ENCODE measurements at places on chromosomes 4 and X.
A peak's percentile ranks its signal among the peaks of the same experiment; 100 is the strongest.

DNA sequence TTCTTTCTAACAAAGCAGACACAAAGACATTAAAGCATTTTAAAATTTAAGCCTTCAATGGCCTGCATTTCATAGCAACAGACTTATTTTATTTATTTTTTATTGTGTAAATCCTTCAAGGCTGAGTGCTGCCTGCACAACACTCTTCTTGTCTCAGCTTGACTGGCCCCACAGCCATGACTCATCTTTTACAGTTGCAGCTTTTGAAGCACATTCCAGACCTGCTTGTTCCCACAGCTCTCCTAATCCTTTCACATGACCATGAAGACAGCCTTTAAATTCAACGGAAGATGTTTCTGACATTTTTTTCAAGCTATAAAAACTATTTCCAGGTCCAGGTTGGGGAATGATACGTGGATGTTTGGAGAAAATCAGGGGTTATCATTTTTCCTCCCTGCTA lies 276.9 kb upstream of the TACR3 start:
- DNase-seq: peak; percentile 83

DNA sequence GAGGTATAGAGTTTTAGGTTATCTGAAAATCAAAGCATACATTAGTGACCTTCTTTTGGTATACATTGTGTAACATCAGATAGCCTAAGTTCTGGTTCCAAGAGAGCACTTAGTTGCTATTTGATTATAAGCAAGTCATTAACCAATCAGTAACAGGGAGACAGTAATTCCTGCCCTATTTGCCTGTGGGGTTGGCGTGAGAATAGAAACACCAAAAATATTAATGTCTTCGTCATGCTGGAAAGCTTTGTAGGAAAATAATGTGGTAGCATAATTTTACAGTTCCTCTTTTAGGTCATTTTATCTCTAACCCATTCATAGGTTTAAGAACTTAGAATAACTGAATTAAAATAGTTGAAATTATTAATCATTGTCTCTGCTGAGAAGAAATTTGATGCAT lies 37.8 kb downstream of the NPNT start:
- DNase-seq: no peak

DNA sequence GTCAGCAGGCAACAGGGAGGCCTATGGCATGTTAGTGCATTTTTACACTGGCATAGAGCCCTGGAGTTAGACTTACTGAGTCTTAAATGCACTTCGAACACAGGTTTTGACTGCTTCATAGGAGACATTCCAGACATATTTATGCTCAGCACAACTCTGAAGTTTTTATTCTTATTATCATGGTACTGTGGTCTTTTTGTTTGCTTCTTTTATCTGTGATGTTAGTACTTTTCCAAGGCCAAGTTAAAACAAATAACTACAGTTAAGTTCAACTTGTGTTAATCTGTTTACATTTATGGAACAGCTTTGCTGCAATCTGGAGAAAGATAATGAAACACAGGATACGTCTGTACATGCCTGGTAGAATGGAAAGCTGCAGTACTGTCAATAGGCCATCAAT lies 76.5 kb downstream of the COL4A5 start:
- DNase-seq: peak; percentile 38

- DNase-seq: no peak
Measured at GRCh38 chrX:52608961-52609360, 45.7 kb downstream of the SSX7 start.

DNA sequence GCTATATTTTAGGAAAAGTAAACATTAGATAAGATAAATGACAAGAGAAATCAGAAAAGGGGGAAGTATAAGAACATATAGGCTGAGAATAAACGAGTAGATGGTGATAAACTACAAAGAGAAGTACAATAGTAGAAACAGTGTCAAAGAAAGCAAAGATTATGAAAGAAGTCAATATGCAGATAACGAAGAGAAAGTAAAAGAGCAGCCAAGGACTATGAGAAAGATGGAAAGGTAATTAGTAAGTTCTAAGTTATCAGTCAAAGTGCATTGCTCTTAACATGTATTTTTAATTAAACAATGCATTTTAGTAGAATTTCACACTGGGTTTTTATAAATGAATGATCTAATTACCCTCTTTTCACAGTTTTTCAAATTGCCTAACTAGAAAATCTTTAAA lies 1801.3 kb upstream of the PCDH10 start:
- no peak for DNase-seq

GRCh38 chr4:76226418-76226817 lies 12.8 kb upstream of the SCARB2 start:
- no peak for DNase-seq

Data from fibroblast of skin of back (primary cell).